Activated T-cell treated with anti-CD3 and anti-CD28 coated beads, Interleukin-2, amount 50 U/mL, for 1 hour (primary cell): ENCODE measurements at places on chromosomes 2 and 18.
A peak's percentile ranks its signal among the peaks of the same experiment; 100 is the strongest.

- peak; percentile 42 for DNase-seq
Measured at GRCh38 chr2:135052997-135053474, 944 bp downstream of the RAB3GAP1 start.

DNA sequence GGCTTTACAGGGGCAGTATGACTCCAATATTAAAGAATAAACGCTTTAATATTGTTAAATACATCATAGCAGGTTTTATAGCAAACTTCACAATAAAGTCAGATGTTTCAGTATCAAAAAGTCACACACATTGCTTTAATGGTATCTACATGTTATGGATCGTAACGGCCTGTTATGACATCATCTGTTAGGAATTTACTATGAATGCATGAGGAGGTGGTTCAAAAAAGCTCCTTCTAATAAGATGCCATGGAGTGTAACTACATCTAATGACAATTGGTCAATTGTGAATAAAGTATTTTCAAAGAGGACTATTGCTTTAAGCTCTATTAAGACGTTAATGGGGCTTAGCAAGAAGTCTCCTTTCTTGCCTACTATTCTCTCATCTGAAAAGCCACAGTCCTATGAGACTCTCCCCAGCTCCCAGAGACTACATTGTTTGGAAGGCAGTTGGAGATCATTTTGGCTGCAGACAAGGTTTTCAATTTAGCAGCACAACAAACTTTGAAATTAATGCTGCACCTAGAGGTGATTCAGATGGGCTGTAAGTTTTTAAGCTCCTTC lies 300.7 kb upstream of the MEIS1 start:
- no peak for DNase-seq

GRCh38 chr18:58991167-58991798 lies 126.6 kb downstream of the ZNF532 start:
- DNase-seq = no peak

DNA sequence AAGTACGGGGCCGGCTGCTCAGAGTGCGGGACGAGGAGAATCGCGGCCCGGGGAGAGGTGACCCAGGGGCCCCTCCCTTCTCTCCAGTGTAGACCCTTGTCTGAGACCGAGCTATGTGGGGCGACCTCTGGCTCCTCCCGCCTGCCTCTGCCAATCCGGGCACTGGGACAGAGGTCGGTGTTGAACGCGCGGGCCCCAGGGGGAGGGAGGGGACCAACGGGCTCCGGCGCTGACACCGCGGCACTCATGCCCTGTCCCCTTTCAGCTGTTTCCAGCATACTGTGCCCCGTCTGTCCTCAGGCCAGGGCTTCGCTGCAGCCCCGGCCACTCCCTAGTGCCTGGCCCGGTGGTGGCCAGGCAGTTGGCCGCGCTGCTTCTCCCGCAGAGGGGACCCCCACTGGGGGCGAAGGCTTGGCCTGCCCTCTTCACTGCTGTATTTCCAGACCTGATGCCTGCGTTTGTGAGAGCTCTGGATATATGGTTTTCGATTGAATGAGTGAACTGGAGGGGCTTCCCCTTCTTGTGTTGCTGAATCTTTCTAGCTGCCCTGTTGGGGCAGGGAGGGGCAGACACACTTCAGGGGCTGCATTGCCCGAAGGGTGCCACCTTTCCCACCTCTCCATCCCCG lies 809 bp downstream of the DBI start:
- peak; percentile 43 for DNase-seq

GRCh38 chr2:170885130-170885791 lies 43.8 kb upstream of the GORASP2 start:
- no peak for DNase-seq

DNA sequence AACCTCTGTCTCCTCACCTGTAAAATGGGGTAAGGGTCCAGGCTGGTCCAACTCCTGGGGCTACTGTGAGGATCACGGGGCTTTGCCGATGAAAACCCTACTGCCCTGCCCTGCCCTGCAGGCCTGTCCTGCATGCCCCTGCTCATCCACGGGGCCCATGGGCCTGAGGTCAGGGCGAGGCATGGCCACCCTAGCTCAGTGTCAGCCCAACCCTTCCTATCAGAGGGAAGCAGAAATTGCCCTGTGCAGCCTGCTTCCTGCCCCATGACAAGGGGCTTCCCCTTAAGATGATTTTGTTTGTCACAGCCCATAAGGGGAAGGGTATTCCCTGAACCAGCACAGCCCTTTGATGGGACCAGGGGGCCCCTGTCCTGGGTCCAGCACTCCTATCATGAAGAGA lies 353.6 kb upstream of the ID2 start:
- DNase-seq = no peak

DNA sequence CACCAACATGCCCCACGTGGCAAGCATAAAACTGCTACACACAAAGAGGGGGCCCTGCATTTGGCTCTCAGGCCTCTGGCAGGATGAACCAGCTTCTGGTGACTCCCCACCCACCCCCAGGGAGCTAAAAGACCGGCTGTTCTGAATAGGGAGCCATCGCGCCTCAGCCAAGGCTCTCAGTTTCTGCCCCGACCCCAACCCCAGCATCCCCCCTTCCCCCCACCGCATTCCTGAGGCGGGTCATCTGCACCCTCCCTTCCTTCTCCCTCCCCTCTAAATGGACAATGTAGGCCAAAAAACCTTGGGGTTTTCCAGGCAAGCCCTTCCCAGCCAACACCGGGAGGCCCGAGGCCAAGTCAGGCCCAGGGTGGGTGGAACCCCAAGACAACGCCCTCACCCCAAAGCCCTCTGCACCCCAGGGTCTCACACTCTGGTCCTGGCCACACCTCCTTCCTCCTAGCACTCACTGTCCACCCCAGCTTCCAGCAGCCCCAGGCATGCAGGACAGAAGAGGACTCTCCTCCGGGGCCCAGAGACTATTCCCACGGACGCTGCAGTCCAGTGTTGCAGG lies 5.7 kb downstream of the CYP26B1 start:
- no peak for DNase-seq
